ENCODE measurements at places on chromosomes 7 and 10. TPM values are rescaled to one million over a fixed set of nuclear protein-coding genes. Genes with fewer than 3 reads are reported as not detected.

- no peak for DNase-seq
These were observed 28.6 kb downstream of the PLA2G12B start for GRCh38 chr10:72925951-72926465.

DNA sequence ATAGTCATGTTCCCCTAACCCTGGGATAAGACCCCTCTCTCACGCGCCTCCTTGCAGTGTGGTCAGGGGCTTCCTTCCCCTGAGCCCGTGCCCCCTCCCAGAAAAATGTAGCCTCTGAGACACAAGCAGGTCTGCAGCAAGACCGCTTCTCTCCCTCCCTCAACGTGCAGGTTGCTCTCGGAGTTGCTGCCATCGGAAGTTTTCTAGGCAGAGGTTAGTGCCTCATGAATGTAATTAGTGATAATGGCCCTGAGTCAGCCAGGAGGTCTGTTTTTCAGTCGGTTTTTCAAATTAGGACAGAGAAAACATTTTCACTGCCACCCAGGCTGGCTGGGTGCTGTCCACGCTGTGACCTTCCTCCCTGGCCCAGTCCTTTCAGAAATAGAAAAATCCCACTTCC lies 43.2 kb upstream of the PRLHR start:
- DNase-seq: no peak

DNA sequence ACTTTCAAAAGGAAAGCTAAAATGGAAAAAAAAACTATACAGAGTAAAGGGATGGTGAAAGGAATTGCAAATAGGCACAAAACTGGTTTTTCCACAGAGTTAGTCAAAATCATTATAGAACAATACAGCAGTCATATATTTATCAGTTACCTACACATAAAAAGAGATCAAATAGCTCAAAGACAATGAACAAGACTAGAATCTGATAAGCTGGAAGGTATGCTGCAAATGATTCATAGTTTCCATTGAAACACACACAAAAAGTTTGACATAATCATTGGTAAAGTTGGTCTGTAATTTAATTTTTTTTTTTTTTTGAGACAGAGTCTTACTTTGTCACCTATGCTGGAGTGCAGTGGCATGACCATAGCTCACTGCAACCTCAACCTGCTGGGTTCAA lies 92.4 kb upstream of the SGCE start:
- no peak for DNase-seq

- no peak for DNase-seq
These were observed 156.4 kb upstream of the MDFIC start for GRCh38 chr7:114765331-114766040.

DNA sequence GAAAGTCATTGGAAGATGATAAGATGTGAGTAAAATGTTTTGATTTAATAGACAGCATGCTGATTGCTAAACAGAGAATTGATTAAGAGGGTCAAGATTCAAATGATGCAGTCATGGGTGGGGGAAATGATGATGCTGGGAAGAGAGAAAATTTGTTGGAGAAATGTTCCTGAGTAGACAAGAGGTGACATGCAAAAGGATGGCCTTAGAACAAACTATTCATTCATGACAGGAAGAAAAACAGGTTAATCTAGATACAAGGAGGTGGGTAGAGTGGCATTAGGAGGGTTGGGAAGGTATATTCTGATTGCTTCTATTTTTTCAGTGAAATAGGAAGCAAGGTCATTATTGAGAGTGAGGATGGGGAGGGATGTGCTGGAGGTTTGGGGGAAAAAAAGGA lies 146.7 kb downstream of the SEM1 start:
- DNase-seq: no peak

- peak; percentile 58 for DNase-seq
These were observed 112.2 kb downstream of the LARP4B start for GRCh38 chr10:819326-819725.

GRCh38 chr7:107041097-107041496 lies 3.4 kb upstream of the PRKAR2B start:
- no peak for DNase-seq

GRCh38 chr7:148527717-148528168 lies 62.8 kb upstream of the C7orf33 start:
- DNase-seq: peak; percentile 74

DNA sequence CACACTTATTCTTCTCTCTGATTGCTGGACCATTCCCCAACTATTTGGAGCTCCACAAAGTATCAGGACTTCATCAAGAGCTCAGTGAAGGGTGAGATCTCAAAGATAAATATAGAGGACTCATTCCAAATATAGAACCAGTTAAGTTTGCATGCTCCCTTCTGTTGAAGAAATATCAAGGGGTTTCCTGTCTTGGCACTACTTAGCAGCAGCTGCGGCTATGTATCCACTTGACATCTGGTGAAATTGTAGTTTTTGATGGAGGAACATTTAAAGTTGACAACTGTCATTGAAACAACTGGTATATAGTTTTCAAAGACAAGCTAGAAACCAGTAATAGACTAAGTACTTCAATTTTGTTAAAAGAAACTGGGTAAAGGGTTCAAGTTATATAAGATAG lies 1.0 kb upstream of the SPAG6 start:
- no peak for DNase-seq

- no peak for DNase-seq
These were observed 98.5 kb downstream of the TACC2 start for GRCh38 chr10:122087436-122087835.

DNA sequence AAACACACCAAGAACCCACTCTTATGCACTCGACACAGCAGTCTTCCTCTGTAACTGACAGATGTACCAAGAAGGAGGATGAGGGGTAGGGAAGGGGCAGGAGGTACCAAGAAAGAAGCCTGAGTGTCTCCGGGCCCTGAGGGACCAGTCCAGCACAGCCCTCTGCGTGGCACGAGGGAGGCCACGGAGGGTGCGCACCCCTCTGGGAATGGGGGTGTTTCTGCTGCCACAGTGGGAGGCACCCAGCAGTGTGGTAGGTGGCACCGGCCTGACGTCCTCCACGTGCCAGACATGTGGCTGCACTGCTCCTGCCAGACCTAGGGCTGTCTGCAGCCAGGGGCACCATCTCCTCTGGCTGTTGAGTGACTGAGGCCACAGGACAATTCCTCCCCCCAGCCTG lies 154.3 kb downstream of the ZMYND11 start:
- no peak for DNase-seq

- no peak for DNase-seq
These were observed 163.2 kb upstream of the MDFIC start for GRCh38 chr7:114758661-114759227.

GRCh38 chr10:59586407-59586891 lies 123.2 kb downstream of the SLC16A9 start:
- no peak for DNase-seq

- no peak for DNase-seq
These were observed 73.3 kb upstream of the FHIP2A start for GRCh38 chr10:114748241-114748640.

- peak; percentile 81 for DNase-seq
These were observed 51.7 kb downstream of the ADCY1 start for GRCh38 chr7:45625714-45626440.

GRCh38 chr10:132665946-132666704 lies 119.8 kb downstream of the NKX6-2 start:
- peak; percentile 79 for DNase-seq

DNA sequence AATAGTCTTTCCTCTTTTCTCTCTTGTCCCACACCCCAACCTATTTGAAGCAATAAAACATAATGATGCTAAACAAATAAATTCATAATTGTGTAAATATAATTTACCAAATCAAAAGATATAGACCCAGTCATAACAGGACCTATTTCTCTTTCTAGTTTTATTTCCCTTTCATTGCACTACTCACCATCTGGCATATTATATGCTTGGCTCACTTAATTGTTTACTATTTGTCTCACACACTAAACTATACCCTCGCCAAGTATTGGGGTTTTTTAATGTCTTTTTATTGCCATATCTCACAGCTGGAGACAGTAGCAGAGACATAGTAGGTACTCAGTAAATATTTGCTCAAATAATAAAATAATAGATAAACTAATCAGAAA lies 597.5 kb upstream of the PCDH15 start:
- DNase-seq: no peak

DNA sequence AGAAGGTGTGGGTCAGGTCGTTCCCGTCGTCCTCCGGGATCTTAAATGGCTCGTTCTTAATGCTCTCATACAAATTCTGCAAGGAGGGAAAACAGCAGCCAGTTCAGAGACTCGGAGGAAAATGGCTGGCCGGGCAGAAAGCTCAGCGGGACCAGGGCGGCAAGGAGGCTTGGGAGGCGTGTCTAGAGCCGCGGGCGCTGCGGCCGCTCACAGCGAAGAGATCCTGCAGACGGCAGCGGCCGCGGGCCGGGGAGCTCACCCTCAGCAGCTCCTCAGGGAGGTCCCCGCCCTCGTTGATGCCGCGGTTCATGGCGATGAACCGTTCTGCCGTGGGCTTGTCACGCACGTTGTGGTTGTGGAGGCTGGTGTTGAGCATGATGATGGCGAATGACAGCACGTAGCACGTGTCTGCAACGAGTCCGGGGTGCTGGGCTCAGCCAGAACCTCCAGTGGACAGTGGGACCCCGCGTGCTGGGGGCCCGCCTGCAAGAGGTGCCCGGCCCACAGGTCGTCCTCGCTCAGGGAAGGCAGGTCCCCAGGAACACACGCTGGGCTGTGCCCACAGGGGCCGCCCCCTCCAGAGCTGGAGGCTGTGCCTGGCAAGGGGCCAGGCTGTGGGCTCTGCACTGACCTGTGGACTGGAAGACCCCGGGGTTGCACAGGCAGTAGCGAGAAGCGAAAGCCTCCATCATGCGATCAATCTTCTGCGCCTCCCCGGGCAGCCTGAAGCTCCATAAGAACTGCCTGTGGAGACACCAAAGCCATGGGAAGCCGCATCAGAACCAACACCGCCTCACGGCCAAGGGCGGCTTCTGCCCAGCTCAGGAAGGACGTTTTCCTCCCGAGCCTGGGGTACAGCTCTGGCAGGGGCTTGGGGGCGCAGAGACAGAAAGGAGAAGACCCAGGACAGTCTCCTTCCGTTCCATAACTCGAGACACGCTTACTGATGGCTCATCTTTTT lies 101.6 kb downstream of the CYTH3 start:
- no peak for DNase-seq

- no peak for DNase-seq
These were observed 17.9 kb upstream of the MYL7 start for GRCh38 chr7:44158873-44159631.

- no peak for DNase-seq
These were observed 191.0 kb downstream of the MAD1L1 start for GRCh38 chr7:2041496-2042367.

- DNase-seq: no peak
These were observed 71.7 kb downstream of the TAF3 start for GRCh38 chr10:7889947-7890542.

GRCh38 chr7:85423209-85423895 lies 236.5 kb upstream of the SEMA3D start:
- no peak for DNase-seq

DNA sequence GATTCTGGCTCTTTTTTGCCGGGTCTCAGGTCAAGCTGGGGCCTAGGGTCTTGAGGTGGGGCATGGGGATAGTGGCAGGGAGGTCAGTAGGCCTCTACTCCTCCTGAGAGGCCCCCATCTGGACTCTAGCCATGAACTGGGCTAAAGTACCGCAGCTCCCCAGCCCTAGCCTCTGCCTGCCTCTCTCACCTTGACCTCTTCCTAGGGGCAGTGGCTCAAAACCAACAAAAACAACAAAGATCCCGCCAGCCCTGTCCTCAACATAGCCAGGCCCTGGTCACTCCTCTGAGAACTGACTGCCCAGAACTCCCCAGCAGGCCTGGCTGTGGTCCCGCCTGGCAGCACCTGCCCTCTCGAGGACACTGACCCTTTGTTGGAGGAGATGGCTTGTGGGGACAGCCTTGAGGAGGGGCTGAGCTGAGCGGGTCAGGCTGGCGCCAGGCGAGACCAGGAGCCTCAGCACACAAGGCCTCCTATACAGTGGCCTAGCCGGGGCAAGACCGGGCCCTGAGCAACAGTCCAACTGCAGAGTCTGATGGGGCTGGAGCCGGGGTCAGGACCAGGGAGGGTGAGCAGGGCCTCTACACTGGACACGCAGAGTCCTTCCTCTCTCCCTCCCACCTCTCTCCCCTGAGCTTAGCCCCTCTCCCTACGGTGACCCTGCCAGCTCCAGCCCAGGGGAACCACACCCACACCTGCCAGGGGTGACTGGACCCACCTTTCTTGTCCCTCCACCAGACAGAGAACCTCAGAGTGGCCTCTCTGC lies 11.6 kb upstream of the PPIF start:
- no peak for DNase-seq

- DNase-seq: no peak
These were observed 54.9 kb downstream of the FAM204A start for GRCh38 chr10:118287076-118287806.

DNA sequence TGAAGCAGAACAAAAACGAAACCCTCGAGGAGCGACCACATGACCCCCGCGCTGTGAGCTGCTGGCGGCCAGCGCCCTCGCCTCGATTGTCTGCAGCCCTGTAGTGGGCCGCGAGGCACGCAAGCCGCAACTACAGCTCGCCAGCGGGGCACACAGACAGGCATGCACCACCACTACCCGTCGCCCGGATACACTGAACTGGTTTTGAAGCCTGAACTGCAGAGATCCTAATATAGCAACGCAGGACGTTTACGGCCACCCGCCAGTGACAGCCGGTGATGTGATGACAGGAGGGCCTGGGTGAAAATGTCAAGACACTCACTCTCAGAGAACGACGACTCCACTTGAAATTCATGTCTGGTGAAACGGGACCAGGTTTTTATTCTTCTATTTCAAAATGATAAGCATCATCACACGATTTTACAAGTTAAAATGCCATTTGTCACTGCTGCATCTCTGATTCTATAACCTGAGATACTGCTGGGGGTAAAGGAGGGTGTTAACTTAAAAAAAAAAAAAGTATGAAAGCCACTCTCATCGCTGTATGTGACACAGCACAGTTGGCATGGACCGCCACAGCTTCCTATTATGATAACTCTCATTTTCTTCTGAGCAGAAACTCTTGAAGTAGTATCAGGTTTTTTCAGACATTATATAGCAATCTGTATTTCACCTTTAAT lies 120.3 kb upstream of the DIP2C start:
- DNase-seq: no peak

GRCh38 chr10:130933008-130933390 lies 378.5 kb downstream of the TCERG1L start:
- DNase-seq: no peak

DNA sequence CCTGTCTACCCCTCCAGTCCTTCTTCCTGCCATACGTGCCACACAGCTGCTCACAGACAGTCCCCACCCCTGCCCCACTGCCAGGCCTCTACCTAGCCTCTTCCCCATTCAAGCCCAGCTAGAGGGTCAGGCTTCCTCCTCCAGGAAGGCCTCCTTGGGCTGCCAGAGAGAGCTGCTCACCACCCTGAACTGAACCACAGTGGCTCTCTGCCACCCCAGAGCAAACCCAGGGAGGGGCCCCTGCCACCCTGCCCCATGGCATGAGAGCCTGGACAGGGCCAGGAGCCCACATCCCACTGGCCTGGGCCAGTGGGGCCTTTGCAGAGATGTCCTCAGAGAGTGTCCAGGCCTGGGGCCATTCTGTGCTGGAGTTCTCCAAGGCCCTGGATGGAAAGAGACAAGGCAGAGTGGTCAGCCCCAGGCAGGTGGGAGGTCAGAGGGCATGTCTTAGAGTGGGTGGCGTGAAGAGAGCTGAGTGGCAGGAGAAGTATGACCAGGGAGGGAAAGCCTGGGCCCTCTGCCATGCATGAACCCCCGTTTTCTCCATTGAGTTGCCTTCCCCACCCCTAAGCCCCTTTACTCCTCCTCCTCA lies 40.4 kb downstream of the TMEM270 start:
- no peak for DNase-seq

SH2D4B gene
- total RNA-seq: not detected

IFIT2 gene
- total RNA-seq: 10.3 TPM

NHLRC2 gene
- total RNA-seq: 14.5 TPM

ITIH5 gene
- total RNA-seq: 0.43 TPM

TAX1BP1 gene
- total RNA-seq: 70.9 TPM

NCAPG2 gene
- total RNA-seq: 16.4 TPM

FANK1 gene
- 2.9 TPM for total RNA-seq

ITGA8 gene
- 1.3 TPM for total RNA-seq

ZNF365 gene
- 6.1 TPM for total RNA-seq

TMEM140 gene
- 5.2 TPM for total RNA-seq

Measured in fibroblast of villous mesenchyme (primary cell).